ENCODE measurements at places on chromosomes 12 and 14. TPM values are rescaled to one million over a fixed set of nuclear protein-coding genes. Genes with fewer than 3 reads are reported as not detected.

Gene CNTN1
- total RNA-seq: not detected

Gene HSPB8
- total RNA-seq: 2.9 TPM

DNA sequence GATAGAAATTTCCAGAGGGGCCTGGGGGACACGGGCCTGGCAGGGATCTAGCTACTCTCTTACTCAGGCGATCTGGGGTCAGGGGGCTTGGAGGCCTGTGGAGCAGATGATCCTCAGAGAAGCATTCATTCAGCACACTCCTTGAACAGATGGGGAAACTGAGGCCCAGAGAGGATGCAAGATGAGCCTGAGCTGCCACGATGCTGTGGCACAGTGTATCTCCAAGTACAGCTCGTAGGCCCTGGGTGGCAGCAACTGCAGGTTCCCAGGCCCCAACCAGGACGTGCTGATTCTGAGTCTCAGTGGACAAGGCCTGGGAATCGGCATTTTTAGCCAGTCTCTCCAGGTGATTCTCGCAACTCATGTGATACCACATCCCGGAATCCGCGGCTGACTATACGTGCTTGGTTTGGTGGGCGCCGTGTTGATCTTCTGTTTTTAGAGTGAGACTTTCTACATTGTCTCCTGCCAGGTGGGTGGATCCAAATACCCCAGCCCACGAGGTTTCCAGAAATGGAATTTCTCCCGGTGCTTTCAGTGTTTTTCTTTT lies 22.5 kb downstream of the ADGRD1 start:
- no peak for DNase-seq

- no peak for DNase-seq
These were observed 67.0 kb upstream of the BEGAIN start for GRCh38 chr14:100654025-100654813.
